ENCODE measurements at places on chromosomes 12 and 14.

DNA sequence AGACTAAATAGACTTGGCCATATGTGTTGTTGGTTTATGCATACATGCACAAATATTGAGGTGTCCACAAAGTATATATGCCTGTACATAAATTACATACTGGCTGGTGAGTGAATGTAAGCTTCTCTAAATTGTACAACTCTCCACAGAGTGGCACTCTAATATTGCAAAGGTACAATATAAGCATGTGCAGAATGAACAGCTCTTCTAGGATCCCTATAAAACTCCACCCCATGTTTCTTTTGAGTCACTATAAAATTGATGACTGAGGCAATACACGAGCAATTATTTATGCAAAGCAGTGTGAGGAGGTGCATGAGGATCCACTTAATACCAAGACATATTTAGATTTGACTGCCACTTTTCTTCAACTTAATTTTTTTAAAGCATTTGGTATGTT is 172.2 kb downstream of the NAV3 start:
- DNase-seq, result no peak

- DNase-seq, result no peak
Observed at GRCh38 chr12:29160230-29160629, 11.2 kb downstream of the FAR2 start.

DNA sequence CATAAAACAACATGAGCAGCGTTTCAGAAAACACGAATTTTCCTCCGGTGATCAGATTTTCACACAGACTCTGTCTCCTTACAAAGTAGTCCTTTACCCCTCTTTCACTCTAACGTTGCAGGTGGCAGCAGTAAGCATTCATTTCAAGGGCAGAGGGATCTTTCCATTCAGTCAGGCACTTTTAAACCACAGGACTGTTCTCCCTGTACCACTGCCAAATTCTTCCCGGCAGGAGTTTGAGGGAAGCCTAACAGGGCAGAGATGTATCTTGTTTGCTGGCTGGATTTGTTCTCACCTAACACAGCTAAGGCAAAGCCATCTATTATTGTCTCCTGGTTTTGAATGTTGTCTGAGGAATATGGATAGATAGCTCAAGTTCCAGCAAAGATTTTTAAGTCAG is 1187.3 kb upstream of the SEL1L start:
- no peak for DNase-seq

DNA sequence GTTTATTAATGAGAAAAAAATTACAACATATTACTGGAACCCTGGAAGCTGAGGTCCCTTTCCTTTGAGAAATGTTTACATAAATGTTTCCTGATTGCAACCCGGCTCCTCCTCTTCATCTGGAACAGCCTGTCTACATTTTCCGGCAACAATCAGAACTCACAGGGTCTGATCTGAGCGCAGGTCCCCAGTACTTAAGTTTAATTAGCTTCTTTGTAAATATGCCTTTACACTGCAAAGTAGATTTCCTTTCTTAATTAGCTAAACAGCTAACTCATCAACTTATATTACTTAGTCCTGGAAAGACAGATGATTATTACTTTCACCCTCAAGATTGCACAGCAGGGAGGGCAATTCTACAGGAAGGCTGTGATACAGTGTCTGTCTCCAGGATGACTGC is 213.0 kb downstream of the MON2 start:
- DNase-seq, result no peak

DNA sequence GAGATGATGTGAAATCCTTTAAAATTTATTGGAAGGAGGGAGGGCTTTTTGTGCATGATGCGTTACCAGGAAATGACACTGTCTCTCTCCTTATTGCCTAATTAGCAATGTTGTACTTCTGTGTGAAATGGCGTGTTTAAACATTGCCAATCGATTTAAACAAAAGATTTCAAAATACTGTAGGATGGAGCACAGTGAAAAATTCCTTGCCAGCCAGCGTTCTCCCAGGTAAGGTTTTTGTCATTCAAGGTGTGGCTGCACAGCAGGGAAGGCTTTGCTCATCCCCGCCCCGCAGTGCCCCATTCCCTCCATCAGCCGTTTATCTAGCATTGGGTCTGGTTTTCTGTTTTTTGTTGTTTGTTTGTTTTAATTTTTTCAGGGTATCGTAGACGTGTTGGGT is 137.3 kb downstream of the CACNA1C start:
- DNase-seq, result no peak

DNA sequence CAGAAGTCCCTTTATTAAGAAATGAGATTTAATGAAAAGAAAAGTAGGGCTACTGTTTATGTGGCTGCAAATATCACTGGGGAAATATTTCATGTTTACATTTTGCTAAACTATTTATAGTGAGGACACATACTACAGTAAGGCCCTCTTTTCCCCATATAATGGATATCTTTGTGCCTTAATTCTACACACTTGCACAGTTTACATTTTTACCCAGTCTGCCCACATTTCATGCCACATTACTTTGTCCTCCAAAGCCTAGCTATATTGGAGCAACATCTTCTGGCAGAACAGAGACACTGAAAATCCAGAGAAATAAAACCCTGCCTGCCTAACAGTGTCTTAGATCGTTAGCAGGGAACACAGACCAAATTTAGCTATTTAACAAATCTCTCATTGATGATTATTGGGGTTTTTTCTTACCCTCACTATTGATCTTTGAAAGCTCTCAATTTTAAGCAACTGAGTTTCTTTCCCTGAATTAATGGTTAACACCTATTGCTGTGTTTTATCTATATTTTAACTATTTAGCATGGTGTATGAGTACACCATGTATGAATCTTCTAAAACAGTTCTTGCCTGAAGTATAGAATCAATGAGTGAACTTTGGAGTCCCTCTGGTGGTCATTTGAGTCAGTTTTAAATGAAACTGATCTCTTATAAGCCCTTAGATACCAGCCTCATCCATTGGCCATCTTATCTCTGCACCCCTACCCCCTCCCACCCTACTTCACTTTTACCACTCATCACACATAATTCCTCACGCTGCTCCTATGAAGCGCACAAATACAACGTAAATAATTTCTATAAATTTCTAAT is 170.2 kb downstream of the BCAT1 start:
- no peak for DNase-seq

- DNase-seq, result no peak
Observed at GRCh38 chr14:95102680-95103044, 54.7 kb downstream of the DICER1 start.

DNA sequence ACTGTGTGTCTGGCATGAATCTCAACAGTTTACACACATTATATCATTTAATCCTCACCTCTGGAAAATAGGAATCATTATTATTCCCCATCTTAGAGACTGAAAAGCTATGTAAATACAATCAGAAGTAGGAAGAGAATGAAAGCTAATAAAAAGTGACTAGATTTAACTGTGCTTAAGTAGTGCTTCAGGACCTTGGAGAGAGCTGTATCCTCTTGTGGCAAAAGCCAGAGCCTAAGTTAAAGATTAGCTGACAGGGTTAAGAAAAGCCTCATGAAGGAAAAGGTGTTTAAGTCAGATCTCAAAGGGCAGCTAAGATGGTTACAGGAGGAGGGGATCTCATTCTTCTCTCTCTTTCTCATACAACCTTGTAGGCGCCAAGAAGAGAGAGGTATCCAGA is 65.3 kb upstream of the TMEM233 start:
- DNase-seq, result no peak

GRCh38 chr12:75738486-75738885 is 227.1 kb upstream of the KRR1 start:
- DNase-seq, result no peak

GRCh38 chr14:88499225-88499624 is 55.6 kb downstream of the PTPN21 start:
- no peak for DNase-seq

- no peak for DNase-seq
Observed at GRCh38 chr14:99598774-99599173, 5.2 kb downstream of the CCDC85C start.

DNA sequence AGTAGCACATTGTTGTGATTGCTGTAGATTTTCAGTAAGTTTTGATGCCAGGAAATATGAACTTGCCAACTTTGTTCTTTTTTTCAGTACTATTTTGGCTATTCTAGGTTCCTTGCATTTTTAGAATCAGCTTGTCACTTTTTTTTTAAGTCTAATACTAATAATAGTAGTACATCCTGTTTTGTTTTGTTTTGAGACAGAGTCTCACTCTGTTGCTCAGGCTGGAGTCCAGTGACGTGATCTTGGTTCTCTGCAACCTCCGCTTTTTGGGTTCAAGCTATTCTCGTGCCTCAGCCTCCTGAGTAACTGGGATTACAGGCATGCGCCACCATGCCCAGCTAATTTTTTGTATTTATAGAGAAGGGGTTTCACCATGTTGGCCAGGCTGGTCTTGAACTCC is 16.5 kb downstream of the PWP1 start:
- no peak for DNase-seq

DNA sequence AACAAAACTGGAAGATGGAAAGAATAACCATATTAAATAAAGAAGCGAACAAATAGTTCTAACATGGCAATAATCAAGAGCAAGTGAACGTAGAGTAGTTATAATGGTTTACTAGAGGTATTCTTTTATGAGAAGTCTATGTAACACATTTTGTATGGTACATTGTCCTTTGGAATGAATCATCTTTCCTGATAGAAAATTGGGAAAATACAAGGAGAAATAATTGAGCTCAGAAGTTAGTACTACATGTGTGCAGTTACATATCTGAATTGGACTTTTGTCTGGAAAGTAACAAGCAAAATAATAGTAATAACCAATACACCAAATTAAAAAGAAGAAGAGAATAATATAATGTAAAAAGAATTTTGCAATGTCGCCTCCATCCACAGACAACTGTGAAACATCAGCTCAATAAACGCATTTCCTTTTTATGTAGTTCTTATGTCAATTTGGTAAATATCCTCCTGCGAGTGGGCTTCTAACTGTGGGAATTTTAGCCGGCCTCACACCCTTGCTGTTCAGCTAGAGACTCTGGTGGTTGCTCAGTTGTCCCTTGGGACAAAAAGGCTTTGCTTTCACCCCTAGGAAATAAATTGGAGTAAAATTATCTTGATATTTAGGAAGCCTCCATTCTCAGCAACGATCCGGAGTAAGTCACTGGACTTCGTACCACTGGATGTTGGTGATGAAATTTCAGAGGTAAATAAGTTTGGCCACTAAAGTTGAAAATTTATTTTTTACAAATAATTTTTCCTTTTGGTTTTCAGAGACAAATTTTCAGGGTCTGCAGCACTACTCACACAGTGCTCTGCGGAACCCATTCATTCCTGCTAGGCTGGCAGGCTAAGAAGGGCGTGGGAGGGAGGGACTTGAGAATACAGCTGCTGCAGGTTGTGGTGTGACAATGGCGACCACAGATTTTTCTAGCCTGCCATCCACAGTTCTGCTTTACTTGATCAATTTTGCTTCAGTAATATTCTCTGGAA is 1.1 kb upstream of the TUBA1A start:
- no peak for DNase-seq

GRCh38 chr12:57175428-57176138 is 28.2 kb upstream of the LRP1-AS start:
- DNase-seq, result no peak

- DNase-seq, result no peak
Observed at GRCh38 chr12:124821252-124822200, 42.1 kb downstream of the SCARB1 start.

DNA sequence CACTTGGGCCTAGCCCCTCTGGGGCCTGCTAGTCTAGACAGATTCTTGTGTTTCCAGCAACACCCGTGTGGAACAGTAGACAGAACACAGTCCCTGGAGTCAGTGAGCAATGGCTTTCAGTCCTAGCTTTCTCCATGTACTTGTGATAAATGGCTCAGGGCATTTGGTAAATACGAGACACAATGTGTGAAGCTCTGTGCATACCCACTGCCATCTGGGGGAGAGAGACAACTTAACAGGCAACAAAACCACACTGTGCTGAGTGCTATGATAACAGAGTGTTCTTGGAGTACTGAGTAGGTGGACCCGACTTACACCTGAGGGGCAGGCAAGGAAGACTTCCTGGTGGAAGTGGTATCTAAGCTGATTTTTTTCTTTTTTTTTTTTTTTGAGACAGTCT is 86.3 kb upstream of the TBX3 start:
- no peak for DNase-seq

GRCh38 chr12:73906757-73907156 is 630.9 kb upstream of the ATXN7L3B start:
- no peak for DNase-seq

DNA sequence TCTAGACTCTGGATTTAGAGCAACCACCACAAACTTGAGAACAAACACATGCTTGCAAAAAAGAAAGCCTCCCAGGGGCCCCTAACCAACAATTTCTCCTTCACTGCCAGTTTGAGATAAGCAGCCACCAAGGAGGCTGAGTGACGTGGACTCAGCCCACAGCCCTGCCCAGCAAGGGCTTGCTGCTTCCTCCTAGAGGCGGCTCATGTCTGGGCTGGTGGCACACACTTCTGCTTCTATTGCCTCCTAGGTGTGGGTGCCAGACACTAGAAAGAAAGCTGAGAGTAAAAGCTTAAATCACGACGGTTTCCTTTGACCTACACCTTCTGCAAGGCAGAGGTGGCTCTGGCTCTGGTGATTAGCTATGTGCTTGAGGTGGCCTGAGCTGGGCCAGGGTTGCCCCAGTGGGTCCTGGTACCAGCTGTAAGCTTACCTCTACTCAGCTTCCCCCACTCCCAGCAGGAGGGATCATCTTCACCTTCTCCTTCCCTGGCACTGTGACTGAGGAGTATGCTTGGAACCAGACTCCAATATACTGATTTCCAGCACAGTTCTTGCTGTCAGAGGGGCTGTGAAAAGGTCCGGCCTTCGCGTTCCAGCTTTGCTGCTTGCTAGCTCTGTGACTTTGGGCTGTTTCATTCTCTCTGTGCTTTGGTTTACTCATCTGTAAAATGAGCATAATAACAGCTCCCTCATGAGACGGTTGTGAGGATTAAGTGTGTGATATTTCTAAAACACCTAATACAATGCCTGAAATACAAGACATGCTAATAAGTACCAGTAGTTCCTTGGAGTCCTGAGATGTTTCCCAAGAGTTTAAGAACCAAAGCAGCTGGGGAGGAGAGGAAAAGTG is 89.7 kb upstream of the PARP11 start:
- DNase-seq, result peak; percentile 14

- DNase-seq, result no peak
Observed at GRCh38 chr12:62785941-62786559, 148.9 kb downstream of the PPM1H start.

- no peak for DNase-seq
Observed at GRCh38 chr12:11561411-11561810, 88.1 kb upstream of the ETV6 start.

DNA sequence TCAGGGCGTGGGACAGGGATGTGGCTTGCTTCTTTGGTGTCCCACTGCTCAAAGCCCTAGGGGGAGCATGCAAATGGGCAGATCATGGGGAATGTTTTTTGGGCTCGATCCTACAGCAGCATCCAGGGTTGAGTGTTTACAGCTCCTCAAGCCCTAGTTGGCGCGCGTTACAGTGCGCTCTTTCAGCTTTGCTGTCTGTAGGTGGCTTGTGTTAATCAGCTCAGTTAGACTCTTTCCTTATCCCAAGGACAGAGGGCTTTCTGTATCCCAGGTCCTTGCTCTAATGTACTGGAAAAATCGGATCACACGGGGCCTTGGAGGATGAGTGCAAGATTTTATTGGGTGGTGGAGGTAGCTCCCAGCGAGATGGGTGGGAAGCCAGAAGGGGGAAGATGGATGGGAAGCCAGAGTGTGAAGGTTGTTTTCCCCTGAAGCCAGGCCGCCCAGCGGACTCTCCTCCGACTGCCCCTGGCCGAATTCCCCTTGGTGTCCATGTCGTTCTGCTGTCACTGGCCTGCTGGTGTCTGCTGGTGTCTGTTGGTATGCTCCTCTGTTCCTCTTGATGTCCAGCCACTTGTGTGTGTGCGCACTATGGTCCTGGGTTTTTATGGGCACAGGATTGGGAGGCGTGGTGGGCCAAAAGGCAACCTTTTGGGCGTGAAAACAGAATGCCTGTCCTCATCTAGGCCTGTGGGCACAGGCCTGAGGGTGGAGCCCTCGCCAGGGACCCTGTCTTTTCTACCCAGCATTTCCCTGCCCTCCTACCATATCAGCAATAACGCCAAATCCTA is 10.7 kb upstream of the TXNRD1 start:
- DNase-seq, result no peak
